ENCODE measurements at places on chromosomes 11 and 22. TPM values are rescaled to one million over a fixed set of nuclear protein-coding genes. Genes with fewer than 3 reads are reported as not detected.

APOC3 gene
- not detected for total RNA-seq

GAL3ST1 gene
- total RNA-seq: not detected

PARVA gene
- total RNA-seq: 38.6 TPM

KCNQ1OT1 gene
- total RNA-seq: 1.5 TPM

MTA2 gene
- total RNA-seq: 93.6 TPM

VSIG10L2 gene
- total RNA-seq: not detected

MED15 gene
- total RNA-seq: 36.2 TPM

MMP10 gene
- 4.4 TPM for total RNA-seq

MPZL2 gene
- total RNA-seq: 1.1 TPM

OR5F1 gene
- not detected for total RNA-seq

SYTL2 gene
- total RNA-seq: 24.3 TPM

HORMAD2 gene
- total RNA-seq: under 0.01 TPM

FGF3 gene
- total RNA-seq: not detected

KCNK7 gene
- not detected for total RNA-seq

CRYBA4 gene
- not detected for total RNA-seq

Data from regular cardiac myocyte (primary cell).